CD4-positive, CD25-positive, alpha-beta regulatory T cell (primary cell): ENCODE measurements at places on chromosomes 13 and 19. TPM values are rescaled to one million over a fixed set of nuclear protein-coding genes. Genes with fewer than 3 reads are reported as not detected.

Gene GJB2
- polyA plus RNA-seq: not detected

Gene SIGLEC5
- polyA plus RNA-seq: not detected

Gene RETN
- polyA plus RNA-seq: not detected

Gene GRIK5
- polyA plus RNA-seq: not detected

Gene ZNF177
- polyA plus RNA-seq: 0.19 TPM

Gene ELSPBP1
- polyA plus RNA-seq: not detected

Gene IL11
- not detected for polyA plus RNA-seq

Gene SLC46A3
- 32.8 TPM for polyA plus RNA-seq

Gene PINLYP
- polyA plus RNA-seq: 0.75 TPM

Gene ADPRHL1
- 0.64 TPM for polyA plus RNA-seq

Gene LILRA6
- polyA plus RNA-seq: 0.11 TPM

Gene SIPA1L3
- 2.8 TPM for polyA plus RNA-seq

Gene TYROBP
- 1.1 TPM for polyA plus RNA-seq
